Vagina (tissue), 2 donors: ENCODE measurements at places on chromosomes 1 and 21.

DNA sequence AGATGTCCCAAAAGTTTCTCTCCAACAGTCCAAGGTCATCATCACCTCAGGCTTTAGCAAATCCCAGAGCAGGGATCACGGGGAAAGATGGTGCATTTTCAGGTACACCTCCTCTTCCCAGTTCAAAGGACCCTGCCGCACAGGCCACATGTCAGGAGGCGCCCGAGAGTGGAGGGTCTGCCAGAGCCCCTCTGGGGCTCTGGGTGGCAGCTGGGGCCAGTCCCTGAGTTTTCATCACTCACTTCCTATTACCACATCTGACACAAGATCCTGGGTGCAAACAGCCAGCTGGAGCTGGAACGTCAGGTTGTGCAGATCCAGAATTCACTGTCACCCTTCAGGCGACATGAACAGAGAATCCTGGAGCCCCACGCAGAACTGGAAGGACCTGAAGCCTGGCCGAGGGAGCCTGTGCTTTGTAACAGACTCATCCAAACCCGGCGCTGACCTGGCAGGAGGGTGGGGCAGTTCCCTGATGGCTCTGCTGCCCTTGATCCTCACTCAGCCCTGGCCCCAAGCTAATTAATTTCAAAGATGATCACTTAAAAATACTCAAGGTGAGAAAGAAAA is 8.8 kb downstream of the TMEM63A start:
- no peak for DNase-seq

DNA sequence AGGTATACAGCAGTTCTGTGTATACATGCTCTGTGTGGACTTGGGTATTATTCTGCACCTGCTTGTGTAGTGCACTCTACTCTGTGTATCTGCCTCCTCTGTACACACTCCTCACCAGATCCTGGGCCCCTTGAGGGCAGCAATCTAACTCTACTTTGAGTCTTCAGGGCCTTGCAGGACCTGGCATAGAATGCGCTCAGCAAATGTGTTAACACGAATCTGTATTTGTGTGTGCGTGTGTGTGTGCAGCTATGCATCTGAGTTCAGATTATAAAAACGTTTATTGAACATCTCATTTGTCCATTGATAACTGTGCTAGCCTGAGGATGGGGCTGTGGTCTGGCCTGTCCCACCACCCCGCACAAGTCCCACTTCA is 3.9 kb upstream of the MEF2D start:
- DNase-seq: no peak

DNA sequence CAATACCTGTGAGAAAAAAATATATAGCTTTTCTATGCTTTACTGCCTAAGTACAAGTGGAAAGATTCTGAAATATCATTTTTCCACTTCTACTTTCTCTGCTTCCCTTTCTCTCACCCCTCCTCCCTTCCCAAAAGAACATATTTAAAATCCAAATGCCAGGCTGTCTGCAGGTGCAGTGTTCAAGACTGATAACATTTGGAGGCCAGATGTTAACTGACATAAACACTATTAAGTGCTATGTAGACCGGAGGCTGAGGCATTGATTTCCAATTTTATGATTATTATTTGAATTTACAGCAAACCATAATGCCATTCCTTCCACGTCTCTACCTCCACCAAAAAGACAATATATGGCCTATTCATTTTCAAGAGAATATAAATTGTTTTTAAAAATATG is 296.9 kb upstream of the SGIP1 start:
- no peak for DNase-seq

GRCh38 chr1:226956942-226957713 is 17.0 kb downstream of the COQ8A start:
- DNase-seq: no peak

DNA sequence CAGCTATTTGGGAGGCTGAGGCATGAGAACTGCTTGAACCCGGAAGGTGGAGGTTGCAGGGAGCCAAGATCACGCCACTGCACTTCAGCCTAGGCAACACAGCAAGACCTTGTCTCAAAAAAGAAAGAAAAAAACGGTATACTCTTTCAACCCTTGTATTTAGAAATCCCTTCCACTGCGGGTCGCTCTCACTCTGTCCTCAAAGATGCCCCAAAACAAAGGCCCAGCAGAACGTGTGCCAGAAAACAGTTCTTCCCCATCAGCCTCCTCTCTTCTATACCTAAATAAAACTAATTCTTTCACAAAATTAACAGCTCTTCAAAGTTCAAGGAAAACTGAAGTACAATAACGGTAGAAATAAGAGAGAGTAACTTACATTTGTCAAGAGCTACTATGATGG is 13.2 kb downstream of the SETD4 start:
- no peak for DNase-seq

DNA sequence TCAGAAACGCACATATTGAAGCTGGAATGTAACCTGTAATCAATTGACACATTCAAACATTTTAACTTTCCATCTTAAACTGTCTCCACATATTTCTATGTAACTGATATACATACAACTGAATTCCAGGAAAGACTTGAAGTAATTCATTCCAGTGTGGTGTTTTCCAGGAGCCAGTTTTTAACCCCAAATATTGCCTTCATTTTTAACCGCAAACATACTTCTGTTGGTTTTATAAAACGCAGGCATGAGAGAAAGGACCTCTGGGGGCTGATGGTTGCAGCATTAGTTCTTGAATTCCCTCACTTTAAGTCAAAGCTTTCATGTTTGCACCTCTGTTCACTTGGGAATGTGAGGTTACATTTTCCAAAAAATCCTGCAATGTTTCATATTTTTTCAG is 204.1 kb downstream of the CRB1 start:
- DNase-seq: no peak

DNA sequence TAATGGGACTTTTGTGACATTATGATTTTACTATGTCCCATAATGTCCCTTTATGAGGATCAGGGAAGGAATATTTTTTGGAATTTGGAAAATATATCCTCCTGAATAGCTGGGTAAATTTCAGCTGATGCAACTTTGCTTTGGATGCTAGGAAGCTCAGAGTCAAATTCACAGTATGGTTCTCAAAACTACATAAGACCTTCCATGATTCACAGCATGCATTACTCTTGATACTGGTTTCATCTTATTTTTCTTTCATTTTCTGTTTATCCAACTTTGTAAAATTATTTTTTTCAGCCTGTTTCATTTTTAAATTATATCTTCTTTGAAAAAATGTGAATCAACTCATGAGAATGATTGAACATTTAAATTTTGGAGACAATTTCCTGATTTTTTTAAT is 160.2 kb downstream of the ATP6V1G3 start:
- no peak for DNase-seq
